NCI-H2107 (cell line): ENCODE measurements at places on chromosomes 13 and 19.

DNA sequence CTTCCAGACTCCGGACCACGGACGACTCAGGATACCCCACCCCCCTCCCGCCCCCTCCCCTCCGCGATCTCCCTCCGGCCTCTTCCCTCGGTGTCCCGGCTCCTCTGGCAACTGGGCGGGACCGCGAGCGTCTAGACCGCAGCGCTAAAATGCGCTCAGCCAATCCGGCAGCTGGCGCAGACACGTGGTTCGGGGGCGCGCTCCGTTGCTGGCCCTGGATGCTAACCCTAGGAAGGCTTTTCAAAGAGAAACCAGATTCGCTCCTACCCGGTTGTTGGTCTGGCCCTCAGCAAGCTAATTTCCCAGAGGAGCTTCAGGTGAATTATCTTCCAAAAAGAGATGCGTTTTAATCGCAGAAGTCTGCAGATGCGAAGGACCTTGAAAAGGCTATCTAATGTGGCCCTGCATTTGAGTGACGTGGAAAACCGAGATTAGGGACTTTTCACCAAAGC lies at the start of gene DZIP1:
Gene DZIP1, minus strand, starts transcription at position 106 of the 452 bp plus-strand sequence. CDS start 2,677 bp downstream, outside the sequence.
- DNase-seq = peak; percentile 54

DNA sequence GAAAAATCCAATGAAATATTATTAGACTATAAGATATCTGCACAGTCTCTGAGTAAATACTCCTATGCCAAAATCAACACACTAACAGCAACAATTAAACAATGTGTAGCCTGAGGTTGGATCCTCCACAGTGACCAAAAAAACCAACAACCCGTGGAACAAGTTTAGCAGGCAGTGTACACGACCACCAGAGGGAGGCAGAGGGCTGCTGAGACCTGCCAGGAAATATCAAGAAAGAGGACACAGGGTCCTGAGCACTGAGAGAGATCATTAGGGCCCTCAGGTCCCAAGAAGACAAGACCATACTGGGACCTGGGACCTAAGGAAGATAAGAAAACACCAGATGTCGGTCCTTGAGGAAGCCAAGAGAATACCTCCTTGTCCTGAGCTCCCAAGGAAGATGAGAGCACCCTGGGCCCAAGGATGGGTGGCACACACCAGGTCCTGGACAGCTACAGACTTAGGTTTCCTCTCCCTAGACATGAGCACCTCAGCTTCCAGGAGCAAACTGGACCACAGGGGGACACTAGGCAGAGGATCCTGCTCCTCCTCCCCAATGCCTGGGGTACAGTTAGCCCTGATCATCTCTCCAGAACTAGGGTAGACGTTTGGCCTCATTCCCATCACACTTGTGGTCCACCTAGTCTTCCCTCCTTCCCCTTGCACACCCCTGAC lies 822 bp upstream of the ZNF274 start:
- DNase-seq = no peak

- DNase-seq = no peak
Observed at GRCh38 chr19:14449321-14449720, 16.2 kb downstream of the PKN1 start.

- peak; percentile 31 for DNase-seq
Observed at GRCh38 chr13:50576156-50576555, 267.3 kb downstream of the DLEU7 start.

GRCh38 chr13:73058432-73058735 lies 421 bp upstream of the KLF5 start:
- DNase-seq = no peak

DNA sequence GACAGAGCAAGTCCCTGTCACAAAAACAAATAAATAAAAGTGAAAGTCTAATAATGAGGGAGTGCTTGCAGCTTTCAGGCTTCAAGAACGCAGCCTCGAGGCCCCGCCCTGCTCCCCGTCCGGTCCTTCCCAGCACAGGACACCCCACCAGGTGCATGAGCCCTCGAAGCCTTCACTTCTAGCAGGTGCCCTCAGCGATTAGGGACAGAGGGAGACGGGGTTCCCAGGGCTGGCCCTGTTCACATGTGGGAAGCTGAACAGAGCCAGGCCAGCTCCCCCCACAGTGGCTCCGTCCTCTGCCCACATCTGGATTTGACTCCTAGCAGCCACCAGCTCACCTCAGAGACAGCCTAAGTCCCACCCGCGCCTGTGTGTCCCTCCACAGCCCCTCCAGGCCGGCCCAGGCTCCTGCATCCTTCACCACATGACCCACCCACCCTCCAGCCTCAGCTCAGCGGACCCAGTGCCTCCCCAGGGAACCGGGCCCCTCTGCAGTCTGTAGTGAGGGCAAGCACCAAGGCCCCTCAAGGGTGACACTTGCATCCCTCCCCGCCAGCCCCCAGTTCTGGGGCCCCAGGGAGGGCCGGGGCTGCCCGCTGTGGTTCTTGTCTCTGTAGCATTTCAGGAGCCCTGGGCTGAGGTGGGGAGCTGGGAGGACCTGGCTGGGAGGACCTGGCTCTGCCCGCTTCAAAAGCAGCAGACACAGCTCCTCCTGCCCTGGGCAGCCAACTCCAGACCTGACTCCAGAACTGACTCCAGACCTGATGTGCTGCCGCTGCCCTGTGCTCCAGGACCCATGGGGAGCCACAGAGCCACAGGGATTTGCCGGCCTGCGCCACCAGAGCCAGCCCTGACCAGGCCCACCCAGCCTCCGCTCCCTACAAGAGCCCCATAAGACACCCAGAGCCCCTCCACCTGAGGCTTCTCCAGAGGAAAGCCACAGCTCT lies 27.2 kb downstream of the GPX4 start:
- no peak for DNase-seq

GRCh38 chr19:49741210-49741844 lies 21.8 kb downstream of the TSKS start:
- no peak for DNase-seq

- no peak for DNase-seq
Observed at GRCh38 chr13:46571189-46571908, 18.4 kb downstream of the LRCH1 start.

DNA sequence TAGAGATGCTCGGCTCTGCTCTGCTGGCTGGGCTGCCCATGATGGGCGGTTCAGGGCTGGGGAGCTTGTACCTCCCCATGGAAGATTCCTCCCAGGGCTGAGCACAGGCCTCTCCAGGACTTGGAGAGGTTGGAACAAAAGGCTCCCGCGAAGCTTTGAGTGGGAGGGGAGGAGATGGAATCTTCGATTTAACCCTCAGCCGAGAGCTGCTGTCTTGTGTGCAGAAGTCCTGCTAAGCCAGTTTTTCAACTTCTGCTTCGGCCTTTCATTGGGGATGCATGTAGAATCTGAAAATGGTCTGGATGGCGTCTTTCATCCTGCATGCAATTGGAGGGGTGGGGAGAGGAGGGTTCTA lies 163.3 kb downstream of the KDM4B start:
- DNase-seq = no peak

DNA sequence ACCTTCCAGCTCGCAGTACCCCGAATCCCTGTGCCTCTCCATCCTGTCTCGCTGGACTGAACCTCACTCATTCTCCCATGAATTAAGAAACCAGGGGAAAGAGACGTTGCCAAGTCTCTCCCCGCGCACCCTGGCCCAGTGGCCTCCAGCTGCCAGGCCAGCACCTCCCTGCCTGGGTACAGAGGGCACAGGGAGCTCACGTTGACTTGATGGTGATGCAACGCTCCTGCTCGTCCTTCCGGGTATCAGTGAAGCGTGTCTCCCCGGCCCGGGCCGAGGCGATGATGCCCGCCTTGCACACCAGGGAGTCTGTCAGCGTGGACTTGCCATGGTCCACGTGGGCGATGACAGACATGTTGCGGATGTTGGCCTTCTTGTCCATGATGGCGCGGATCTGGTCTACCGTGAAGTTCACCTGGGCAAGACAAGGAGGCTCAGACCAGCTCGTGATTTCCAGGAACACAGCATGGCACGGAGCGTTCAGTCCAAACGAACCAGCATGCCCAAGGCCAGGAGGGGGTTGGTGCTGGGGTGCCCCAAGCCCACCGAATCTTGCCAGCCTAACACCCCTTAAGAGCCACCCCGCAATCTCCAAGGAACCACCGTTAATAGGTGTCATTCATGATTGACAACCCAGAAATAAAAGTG lies 1.2 kb downstream of the EEF2 start:
- no peak for DNase-seq

GRCh38 chr13:42981853-42982252 lies 10.2 kb downstream of the EPSTI1 start:
- no peak for DNase-seq

DNA sequence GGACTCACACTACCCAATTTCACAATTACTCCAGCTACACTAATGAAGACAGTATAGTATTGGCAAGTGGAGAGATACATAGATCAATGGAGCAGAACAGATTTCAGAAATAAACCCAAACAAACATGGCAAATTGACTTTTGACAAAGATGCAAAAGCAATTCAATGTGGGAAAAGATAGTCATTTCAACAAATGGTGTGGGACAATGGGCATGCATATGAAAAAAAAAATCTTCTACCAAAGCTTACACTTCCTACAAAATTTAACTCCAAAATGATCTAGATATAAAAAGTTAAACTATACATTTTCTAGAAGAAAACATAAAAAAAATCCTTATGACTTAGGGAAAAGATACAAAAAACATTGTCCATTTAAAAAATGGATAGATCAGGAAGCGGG lies 2.7 kb upstream of the IGFL4 start:
- DNase-seq = no peak

DNA sequence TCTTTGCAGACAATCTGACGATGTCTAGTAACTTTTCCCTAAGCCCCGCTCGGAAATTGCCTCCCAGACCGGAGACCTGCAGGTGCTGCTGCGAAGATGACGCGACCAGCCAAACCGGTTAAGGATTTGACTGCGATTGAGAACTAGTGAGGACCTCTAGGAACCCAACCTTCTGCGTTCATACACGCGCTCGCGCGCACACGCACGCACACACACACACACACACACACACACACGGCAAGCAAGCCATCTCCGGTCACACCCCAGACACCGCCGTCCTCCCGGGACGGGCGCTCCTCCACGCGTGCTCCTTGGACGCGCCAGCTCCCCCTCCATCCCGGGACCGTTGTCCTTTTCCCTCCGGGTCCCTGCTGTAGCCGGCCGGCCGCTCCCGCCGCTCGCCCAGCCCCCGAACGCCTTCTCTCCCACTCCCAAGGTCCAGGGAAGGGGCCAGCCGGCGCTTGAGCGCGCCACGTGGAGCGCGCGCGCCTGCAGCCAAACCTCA lies 1.2 kb downstream of the TBC1D4 start:
- no peak for DNase-seq

DNA sequence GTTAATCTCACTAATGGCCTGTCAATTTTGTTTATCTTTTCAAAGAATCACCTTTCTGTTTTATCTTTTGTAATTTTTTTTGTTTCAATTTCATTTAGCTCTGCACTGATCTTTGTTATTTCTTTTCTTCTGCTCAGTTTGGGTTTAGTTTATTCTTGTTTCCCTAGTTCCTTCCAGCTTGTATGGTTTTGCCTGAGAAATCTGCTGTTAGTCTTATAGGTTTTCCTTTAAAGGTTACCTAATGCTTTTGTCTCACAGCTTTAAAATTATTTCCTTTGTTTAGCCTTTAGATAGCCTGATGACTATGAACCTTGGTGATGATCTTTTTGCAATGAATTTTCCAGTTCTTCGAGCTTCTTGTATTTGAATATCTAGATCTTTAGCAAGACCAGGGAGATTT lies 1869.8 kb upstream of the PCDH20 start:
- DNase-seq = no peak

DNA sequence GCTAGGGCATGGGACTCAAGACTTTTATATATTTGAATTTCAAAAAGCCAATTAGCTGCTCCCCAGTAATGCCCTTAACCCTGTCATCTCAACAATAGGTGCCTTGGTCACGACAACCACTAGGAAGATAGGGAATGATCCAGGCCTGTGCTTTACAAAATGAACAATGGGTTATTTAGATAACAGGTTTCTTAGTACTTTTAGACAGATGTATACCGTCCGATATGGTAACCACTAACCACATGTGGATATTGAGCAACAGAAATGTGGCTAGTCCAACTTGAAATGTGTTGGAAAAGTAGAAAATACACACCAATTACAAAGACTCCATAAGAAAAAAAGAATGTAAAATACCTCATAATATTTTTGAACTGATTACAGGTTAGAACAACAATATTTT lies 201.2 kb downstream of the LHFPL6 start:
- no peak for DNase-seq

DNA sequence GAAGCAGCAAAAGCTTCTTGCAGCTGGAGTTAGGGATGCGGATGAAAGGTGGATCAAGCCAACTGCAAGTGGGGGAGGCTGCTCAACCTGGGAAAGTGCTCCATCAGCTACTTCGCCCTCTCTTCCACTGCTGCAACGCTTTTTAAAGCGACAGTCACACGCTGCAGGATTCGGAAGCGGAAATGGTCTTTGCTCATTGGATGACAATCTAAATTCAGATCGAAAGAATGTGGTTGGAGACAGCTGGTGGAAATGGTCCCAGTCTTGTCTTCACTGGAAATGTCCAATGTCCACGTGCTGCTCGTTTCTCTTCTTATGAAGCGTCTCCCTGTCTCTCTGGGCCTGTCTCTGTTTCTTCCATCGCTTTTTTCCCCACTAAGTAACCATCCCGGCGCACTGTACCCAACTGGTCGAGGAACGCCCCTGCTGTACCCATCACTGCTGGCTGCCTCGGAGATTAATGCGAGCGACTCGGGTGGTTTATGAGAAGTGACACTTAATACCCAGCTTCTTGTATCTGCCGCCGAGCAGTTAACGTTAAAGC lies 2.1 kb upstream of the FGF9 start:
- DNase-seq = no peak

DNA sequence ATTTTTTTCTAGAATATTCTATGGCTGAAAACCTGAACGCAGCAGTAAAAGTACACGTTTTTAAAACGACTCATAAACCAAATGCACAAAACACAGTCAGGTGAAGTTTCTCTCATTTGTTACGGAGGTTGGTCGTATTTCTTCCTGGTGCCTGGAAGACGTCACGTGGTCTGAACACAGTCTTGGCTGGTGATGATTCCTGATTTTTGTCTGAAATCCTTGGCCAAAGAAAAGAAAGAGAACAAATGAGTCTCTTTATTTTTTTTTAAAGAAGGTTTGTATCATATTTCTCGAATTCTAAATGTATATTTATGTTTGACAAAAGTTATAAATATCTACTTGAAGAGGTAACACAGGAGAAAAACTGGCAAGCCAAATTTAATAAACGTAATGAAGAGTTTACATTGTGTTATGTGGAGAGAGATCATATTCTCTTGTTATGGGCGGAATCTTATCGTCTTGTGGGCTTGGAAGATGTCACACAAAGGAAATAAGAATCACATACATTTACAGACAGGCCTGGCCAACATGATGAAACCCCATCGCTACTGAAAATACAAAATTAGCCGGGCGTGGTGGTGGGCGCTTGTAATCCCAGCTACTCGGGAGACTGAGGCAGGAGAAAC lies 10.0 kb upstream of the PNMA8A start:
- no peak for DNase-seq
